ENCODE measurements at places on chromosomes 3 and 15.

DNA sequence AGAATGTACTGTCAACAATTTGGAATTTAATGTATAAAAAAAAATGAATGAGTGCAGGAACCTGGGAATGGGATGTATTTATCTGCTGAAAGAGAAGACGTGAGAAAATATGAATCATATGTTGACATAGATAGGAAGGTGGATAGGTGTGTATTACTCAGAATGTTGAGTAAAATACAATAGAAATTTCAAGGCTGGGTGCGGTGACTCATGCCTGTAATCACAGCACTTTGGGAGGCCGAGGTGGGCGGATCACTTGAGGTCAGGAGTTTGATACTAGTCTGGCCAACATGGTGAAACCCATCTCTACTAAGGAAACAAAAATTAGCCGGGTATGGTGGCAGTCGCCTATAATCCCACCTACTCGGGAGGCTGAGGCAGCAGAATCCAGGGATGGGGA lies 202.8 kb downstream of the CADM2 start:
- DNase-seq: peak; percentile 26

DNA sequence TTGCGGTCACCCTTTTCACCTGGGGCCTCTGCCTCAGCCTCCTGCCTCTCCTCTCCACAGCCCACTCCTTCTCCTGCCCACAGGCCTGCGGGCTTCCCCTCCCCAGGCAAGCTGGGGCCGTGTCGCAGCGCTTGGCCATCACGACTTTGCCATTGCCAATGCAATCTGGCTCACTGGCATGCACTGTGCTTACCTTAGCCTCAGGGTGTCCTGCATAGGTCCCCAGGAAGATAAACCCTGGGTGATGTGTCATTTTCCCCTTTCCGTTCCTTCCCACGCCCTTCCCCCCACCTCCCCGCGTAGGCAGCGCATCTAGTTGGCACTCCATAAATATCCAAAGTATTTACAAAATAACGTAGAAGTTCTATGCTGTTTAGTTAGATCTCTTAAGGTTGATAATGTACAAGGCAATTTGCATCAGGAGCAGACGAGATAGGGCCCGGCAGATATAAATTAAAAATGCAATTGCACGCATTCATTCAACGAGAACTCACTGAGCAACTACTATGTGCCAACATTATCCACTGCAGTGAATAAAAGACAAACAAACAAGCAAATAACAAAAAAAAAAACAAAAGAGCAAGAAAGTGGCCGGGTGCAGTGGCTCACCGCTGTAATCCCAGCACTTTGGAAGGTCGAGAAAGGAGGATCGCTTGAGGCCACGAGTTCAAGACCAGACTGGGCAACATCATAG lies 973 bp upstream of the COPG1 start:
- no peak for DNase-seq

DNA sequence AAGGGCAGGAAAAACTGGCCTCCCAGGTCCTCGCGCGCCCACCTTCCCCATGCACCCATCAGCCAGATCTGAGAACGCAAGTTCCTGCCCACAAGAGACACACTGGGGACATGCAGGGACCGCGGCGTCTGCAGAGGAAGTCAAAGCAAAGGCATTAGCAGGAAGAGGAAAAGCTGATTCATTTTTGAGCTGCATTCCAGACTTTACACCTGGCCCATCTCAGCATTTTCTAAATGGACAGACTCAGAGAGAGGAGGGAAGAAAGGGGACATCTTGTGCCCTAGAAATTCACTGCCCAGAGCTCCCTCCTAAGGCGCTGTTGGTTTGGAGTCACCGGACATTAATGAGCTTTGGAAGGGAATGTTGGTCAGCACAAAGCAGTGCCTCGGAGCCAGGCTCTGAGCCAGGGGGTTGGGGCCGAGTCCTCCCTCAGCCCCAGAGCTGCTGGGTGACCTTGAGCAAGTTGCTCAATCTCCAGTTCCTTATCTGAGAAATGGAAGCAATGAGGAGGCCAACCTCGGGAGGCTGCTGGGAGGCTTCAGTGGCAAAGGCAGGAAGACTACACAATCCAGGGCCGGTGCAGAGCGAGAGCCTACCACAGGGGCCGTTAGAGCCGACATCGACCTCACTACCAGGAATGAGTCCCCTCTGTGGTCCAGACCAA lies 150.5 kb upstream of the IQSEC1 start:
- no peak for DNase-seq

GRCh38 chr3:118447339-118447738 lies 587.3 kb downstream of the IGSF11 start:
- no peak for DNase-seq

GRCh38 chr3:106206146-106206545 lies 337.3 kb upstream of the CBLB start:
- no peak for DNase-seq

GRCh38 chr3:10716964-10717363 lies 99.1 kb upstream of the SLC6A11 start:
- no peak for DNase-seq

DNA sequence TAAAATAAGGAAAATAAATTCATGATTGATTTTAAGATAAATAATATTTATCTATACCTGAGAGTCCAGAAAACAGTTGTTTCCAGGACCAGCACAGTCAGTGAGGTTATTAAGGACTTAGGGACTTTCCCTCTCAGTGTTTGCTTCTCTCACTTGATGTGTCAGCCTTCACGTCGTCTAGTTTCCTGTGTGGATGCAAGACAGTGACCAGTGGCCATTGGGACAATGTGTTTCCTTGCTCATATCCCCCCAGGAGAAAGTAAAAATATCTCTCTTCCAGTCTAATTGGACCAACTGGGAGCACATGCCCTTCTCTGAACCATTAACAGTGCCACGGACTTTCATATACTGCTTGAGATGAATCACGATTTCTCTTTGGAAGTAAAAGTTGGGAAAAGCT lies 157.8 kb upstream of the CTNNB1 start:
- DNase-seq: no peak

GRCh38 chr3:165748094-165748493 lies 89.1 kb downstream of the BCHE start:
- DNase-seq: no peak

DNA sequence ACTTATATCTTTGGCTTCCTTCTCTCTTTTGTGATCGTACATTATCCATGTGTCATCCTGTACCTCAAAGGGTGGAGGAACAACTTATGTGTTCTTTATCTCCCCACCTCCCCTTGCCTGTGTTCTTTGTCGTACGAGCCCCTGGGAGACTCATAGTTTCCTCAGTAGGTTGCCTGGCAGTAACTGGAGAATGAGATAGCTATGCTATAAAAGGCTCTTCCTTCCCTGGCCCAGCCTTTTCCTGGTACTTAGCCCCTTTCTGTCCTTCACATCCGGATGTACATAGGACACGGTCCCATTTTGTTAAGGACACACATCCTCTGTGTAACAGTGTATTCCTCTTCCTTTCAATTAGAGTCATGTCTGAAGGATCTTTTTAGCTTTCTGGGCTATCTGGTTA lies 32.1 kb downstream of the PLCL2 start:
- DNase-seq: no peak

DNA sequence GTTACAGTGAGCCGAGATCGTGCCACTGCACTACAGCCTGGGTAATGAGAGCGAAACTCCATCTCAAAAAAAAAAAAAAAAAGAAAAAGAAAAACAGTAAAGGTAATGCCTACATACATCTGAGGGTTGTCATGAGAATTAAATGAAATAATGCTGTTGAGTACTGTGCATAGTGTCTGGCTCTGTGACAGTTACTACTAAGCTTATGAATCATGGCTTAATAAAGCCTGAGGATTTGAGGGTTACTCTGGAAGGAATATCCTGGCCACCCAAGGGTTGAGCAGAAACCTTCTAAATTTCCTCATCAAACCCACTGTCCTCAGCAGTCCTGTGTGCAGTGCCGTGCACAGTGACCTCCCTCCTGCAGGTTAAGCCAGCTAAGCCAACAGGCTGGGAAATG lies 26.8 kb upstream of the ELP6 start:
- DNase-seq: no peak

GRCh38 chr3:75248974-75249373 lies 415.2 kb upstream of the FRG2C start:
- no peak for DNase-seq

GRCh38 chr3:59321881-59322540 lies 272.2 kb upstream of the CFAP20DC start:
- no peak for DNase-seq

DNA sequence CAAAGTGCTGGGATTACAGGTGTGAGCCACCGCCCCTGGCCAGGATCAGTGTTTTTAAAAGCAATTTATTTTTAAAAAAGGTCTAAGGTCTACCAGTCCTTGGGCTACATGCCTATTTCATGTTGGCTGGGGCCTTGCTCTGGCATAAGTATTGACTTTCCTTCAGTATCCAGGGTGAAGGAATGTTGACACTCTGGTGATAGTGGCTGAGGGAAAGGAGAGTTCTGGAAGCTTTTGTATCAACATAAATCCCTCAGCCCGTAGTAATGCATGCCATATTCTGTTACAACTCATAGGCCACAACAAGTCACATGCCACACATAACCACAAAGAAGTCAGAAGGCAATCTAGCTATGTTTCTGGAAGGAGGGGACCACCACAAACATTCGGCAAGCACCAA lies 273.9 kb downstream of the ROBO2 start:
- no peak for DNase-seq

GRCh38 chr3:158859362-158859761 lies 57.5 kb downstream of the MFSD1 start:
- no peak for DNase-seq

GRCh38 chr3:36904641-36905040 lies 40.2 kb downstream of the TRANK1 start:
- DNase-seq: no peak

GRCh38 chr3:139671863-139672646 lies 5.7 kb downstream of the NMNAT3 start:
- no peak for DNase-seq

DNA sequence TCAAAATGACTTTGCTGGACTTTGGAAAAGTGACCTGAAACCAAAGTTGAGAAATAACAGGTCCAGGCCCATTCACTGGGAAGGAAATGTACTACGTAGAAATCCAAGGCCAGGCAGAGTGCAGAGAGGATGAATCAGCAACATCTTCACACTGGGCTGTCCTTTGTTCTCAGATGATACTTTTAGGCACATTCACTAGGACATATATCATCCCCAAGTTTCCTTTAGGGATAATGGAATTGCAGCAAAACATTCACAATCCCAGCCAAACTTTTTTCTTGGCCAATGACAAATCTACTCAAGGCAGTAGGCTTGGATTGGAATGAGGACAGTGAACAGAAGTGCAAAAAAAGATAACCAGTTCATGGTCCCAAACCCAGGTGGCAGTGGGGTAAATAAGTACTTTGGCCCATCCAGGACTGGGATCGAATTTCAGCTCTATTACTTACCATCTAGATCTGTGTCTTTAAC lies 75.1 kb downstream of the CLDN11 start:
- DNase-seq: no peak

GRCh38 chr15:90915808-90916440 lies 12.8 kb downstream of the MAN2A2 start:
- DNase-seq: no peak

DNA sequence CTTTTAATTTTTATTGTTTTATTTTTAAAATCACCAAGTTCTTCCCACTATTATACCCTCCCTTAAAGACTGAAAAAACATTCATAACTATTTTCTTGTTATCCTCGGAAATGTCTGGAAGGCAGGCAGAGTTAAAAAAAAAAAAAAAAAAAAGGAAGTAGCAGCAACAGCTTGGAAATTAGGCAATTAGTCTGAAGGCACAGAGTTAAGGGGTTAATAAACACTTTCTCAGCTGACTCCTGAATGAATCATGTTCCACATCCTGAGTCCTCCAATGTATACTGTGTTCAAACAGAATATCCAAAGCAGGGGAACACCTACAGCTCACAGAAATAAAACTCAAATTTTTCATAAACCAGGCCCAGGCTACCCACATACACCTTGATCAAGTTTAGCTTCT lies 5.8 kb downstream of the HEXA start:
- DNase-seq: no peak

GRCh38 chr3:183895296-183895695 lies 10.6 kb upstream of the PARL start:
- peak; percentile 87 for DNase-seq

DNA sequence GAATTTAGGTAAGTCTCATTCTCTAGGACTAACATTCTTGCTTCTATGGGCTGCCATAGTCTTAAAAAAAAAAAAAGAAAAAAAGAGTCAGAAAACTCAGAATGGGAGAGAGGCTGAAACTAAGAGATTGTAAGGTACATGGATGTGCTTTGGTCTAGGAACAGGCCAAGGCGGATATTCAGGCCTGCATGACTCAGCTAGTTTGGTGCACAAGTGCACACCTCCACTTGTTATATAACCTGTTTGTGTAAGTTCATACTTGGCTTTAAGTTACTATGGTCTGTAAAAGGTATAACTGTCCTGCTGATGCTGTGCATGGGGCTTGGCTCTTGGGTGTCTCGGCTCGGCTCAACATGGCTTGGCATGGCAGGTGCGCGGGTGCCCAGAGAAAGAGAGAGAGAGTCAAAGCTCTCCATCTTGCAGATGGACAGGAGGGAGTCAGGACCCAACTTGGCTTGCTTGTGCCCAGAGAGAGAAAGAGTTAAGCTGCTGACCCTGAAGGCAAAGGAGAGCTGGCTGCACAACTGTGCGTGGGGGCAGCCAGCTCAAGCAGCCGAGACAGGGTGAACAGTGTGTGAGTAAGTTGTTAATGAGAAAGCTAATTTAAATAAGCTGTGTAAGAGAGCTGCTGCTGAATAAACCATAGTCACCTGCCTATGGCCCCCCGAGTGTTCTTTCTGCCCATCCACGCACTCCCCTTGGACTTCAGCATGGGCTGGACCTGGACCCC lies 31.4 kb upstream of the CHRNB4 start:
- DNase-seq: no peak

DNA sequence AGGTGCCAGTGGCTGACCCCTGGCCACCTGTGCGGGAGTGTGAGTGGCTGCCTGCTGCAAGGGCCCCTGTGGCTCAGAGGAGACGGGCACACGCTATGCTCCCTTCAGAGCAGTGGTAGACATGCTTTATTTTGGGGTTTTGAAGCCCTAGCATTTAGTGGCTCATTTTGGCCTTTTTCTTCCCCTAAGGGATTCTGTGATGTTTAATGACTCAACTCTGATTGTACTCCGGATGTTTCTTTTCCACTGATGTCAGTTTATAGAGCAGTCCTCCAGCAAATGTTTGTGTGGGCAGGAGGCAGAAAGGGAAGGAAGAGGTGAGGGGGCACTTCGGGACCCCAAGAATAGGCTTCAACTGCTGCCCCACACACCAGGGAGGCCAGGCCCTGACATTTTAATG lies 288.9 kb upstream of the C2CD4B start:
- DNase-seq: peak; percentile 32

GRCh38 chr15:67433495-67434099 lies 87.3 kb upstream of the C15orf61 start:
- DNase-seq: peak; percentile 77

GRCh38 chr3:165839296-165840076 lies 2.3 kb upstream of the BCHE start:
- no peak for DNase-seq

DNA sequence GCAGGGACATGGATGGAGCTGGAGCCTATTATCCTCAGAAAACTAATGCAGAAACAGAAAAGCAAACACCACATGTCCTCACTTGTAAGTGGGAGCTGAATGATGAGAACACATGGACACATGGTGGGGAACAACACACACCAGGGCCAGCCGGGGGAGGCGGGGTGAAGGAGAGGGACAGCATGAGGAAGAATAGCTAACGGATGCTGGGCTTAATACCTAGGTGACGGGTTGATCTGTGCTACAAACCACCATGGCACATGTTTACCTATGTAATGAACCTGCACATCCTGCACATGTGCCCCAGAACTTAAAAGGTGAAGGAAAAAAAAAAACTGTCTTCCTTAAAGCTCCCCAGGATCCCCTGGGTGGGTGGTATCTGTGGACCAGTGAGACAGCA lies 87.1 kb downstream of the ADAMTS17 start:
- DNase-seq: no peak

All from urothelium cell line (cell line).